Esophagus muscularis mucosa (tissue), 4 donors: ENCODE measurements at places on chromosomes 16 and 17. TPM values are rescaled to one million over a fixed set of nuclear protein-coding genes. Genes with fewer than 3 reads are reported as not detected.
A peak's percentile ranks its signal among the peaks of the same experiment; 100 is the strongest.

- no peaks in the 10 kb centered on the region for H3K4me1 ChIP-seq
- H3K4me3 ChIP-seq = no peak overlapping the region
- DNase-seq = peak; percentile 84
- H3K27me3 ChIP-seq = no peaks in the 10 kb centered on the region
- no peak overlapping the region for H3K27ac ChIP-seq
Measured at GRCh38 chr16:50859628-50860360, 117.9 kb downstream of the CYLD start.

CYGB gene
- total RNA-seq = 20.4 TPM

DNA sequence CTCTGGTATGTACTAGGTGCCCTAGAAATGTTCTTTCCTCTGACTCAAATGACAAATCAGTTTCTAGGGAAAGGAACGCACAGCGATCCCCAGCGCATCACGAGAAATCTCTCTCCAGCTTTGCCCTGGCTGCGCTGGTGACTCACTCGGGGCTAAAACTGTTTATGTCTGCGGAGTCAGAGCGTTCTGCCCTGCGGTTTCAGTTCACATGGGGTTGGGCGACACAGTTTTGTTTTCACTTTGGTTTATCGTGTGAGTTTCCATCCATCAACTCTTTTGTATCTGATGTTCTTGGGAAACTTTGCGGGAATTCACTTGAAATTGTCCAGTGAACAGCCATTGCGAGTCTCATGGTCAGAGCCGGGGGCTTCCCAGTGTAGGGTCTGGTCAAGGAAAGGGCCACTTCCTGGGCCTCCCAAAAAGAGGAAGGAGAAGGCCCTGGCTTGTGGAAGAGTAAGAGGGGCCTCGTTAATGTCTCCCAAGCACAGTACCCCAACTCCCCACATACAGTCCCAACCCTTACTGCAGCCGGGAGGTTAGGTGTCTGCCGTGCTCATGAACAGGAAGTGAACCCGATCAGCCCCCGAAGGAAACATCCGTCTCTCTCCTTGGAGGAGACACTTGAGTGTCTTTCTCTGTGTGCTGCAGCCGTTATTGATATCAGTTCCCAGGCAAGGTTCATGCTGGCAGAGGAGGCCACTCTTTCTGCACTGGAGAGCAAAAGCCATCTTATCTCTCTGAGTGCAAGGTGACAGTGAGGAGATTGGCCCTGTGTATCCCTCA, 643.2 kb downstream of the WWOX start:
- H3K27ac ChIP-seq = no peak overlapping the region
- no peak for DNase-seq
- peaks cover 16% of the 10 kb centered on the region for H3K4me1 ChIP-seq

DNA sequence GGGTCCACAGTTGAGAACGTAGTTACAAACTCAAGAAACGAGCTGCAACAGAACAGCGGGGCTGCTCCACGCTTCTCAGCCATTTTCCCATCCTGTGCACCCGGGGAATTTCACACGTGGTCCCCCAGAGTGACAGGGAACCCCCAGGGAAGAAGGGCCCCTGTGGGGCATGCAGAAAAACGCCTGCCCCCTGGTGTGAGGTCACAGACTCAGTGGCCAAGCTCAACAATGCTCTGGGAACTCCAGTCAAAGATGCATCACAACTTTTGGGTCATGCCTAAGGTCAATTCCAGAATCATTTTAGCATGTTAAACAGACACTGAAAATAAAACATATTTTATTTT, 115.4 kb downstream of the ZNF778 start:
- H3K27ac ChIP-seq = peak overlapping the region; percentile 62
- no peak overlapping the region for H3K4me3 ChIP-seq
- no peaks in the 10 kb centered on the region for H3K36me3 ChIP-seq
- H3K27me3 ChIP-seq = no peaks in the 10 kb centered on the region

DNA sequence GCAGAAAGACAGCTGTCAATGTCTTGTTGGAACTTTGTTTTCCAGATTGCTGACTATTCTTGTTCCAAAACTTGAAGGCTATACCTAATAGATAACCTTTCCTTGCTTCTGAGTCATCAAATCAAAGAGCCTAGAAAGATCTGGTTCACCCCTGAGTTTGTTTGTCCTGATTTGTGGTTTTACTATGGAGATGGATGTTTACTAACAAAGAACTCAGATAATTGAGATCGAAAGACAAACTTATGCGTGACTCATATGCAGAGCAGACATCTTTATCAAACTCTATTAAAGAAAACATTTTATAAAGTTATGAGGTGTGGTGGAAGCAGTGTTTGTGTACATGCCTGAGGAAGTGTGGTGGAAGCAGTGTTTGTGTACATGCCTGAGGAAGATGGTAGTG, 311.1 kb upstream of the TBX2 start:
- no peaks in the 10 kb centered on the region for H3K36me3 ChIP-seq
- H3K4me3 ChIP-seq = no peak overlapping the region
- no peaks in the 10 kb centered on the region for H3K27me3 ChIP-seq
- H3K27ac ChIP-seq = no peak overlapping the region
- DNase-seq = no peak
- no peaks in the 10 kb centered on the region for H3K4me1 ChIP-seq

MEIOC gene
- 0.13 TPM for total RNA-seq

- H3K4me1 ChIP-seq = no peaks in the 10 kb centered on the region
- H3K36me3 ChIP-seq = no peaks in the 10 kb centered on the region
- no peak overlapping the region for H3K27ac ChIP-seq
- no peaks in the 10 kb centered on the region for H3K27me3 ChIP-seq
- no peak overlapping the region for H3K4me3 ChIP-seq
Measured at GRCh38 chr16:86117756-86118155, 218.8 kb downstream of the IRF8 start.

- no peak overlapping the region for H3K27ac ChIP-seq
- no peaks in the 10 kb centered on the region for H3K27me3 ChIP-seq
- no peak overlapping the region for H3K4me3 ChIP-seq
- H3K4me1 ChIP-seq = no peaks in the 10 kb centered on the region
Measured at GRCh38 chr16:64343061-64343819, 778.6 kb downstream of the CDH11 start.

C1QL1 gene
- 8.7 TPM for total RNA-seq

DNA sequence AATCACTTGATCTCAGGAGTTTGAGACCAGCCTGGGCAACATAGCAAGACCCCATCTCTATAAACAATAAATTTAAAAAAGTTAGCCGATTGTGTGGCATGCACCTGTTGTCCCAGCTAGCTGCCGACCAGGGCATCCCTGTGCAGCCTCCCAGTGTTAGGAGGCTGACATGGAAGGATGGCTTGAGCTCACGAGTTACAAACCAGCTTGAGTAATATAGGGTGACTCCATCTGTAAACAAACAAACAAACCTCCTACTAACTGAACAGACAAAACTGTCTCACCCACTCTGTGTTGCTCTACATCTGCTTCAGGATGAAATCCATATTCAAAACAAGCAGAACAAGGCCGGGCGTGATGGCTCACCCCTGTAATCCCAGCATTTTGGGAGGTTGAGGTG, 6.9 kb upstream of the PRSS27 start:
- no peak for DNase-seq
- no peaks in the 10 kb centered on the region for H3K27me3 ChIP-seq
- no peak overlapping the region for H3K27ac ChIP-seq

- peak overlapping the region; percentile 92 for H3K27ac ChIP-seq
- H3K36me3 ChIP-seq = peaks cover 18% of the 10 kb centered on the region
- peak overlapping the region; percentile 95 for H3K4me3 ChIP-seq
- no peak for DNase-seq
- H3K27me3 ChIP-seq = no peaks in the 10 kb centered on the region
Measured at GRCh38 chr17:54967621-54968261, 713 bp downstream of the COX11 start.

CACNG3 gene
- total RNA-seq = not detected

CLEC18C gene
- total RNA-seq = not detected

GRCh38 chr17:43766413-43767052, 7.9 kb upstream of the SOST start:
- H3K27ac ChIP-seq = no peak overlapping the region
- no peak overlapping the region for H3K4me3 ChIP-seq
- DNase-seq = no peak
- H3K36me3 ChIP-seq = peaks cover 54% of the 10 kb centered on the region

DNA sequence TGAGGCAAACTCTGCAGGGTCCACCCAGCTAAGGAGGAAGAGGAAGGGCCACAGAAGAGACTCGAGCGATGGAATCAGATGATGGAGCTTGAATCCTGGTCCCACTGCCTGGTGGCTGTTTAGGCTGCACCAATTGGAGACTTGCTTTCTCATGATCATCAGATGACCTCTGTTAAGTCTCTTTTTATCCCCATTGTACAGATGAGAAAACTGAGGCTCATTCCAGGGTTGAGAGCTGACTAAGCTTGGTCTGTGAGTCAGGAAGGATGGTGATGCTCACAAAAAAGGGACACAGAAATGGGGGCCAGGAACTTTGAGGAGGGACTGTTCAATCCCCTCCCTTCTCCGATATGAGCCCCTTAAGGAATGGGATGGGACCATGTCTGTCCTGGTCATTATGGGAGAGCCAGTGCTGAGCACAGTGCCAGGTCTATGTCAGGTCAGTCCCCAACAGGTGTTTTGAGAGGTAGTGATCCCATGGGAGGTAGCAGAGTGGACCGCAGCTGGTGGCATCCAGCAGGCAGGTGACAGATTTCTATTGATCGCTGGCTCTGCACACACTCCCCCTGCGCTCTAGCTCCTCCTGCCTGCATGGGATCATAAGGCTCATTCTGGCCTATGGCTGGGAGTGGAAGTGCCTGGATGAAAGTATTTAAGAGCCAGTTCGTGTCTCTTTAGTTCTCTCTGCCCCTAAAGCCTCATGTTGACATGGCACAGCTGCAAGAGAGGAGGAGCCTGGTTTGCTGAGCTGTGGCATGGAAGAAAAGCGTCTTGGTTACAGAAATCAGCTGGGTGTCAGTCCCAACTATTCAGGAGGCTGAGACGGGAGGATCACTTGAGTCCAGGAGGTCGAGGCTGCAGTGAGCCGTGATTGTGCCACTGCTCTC, 27.2 kb downstream of the SNX20 start:
- no peak for DNase-seq
- no peaks in the 10 kb centered on the region for H3K27me3 ChIP-seq
- H3K27ac ChIP-seq = no peak overlapping the region
- H3K4me1 ChIP-seq = no peaks in the 10 kb centered on the region

- H3K27ac ChIP-seq = no peak overlapping the region
- H3K4me3 ChIP-seq = no peak overlapping the region
- no peak for DNase-seq
- H3K36me3 ChIP-seq = peaks cover 15% of the 10 kb centered on the region
Measured at GRCh38 chr17:8467527-8467926, 31.8 kb downstream of the NDEL1 start.

DNA sequence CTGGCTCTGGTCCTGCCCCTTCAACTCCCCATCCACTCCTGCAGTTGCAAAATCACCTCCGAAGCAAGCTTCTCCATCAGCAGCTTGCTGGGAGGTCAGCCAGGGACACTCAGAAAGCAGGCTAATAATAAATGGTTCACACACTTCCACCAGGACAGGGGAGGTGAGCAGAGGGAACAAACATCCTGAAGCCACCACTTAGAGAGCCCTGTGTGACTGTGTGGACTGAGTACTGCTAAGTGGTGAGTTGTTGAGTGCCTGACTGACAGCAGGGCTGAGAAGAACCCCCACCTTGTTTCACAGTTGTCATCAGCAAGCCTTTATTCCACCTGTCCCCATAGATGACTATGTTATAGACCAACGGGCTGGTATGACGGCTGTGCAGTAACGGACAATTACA, 213.9 kb downstream of the CBLN1 start:
- H3K27ac ChIP-seq = no peak overlapping the region
- H3K36me3 ChIP-seq = no peaks in the 10 kb centered on the region
- no peak overlapping the region for H3K4me3 ChIP-seq
- no peaks in the 10 kb centered on the region for H3K27me3 ChIP-seq
- no peaks in the 10 kb centered on the region for H3K4me1 ChIP-seq
- peak; percentile 62 for DNase-seq

CD300C gene
- 0.39 TPM for total RNA-seq

TBC1D3C gene
- not detected for total RNA-seq

DNA sequence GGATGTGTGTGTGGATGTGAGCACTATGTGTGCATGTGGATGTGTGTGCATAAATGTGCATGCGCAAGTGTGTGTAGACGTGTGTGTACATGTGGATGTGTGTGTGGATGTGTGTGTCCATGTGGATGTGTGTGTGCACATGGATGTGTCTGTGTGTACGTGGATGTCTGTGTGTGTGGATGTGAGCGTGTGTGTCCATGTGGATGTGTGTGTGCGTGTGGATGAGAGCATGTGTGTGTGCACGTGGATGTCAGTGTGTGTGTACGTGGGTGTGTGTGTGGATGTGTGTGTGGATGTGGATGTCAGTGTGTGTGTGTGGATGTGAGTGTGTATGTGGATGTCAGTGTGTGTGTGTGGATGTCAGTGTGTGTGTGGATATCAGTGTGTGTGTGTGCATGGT, 63.6 kb upstream of the DOC2B start:
- no peaks in the 10 kb centered on the region for H3K4me1 ChIP-seq
- no peak overlapping the region for H3K4me3 ChIP-seq
- no peaks in the 10 kb centered on the region for H3K27me3 ChIP-seq
- DNase-seq = no peak
- H3K27ac ChIP-seq = no peak overlapping the region

DNA sequence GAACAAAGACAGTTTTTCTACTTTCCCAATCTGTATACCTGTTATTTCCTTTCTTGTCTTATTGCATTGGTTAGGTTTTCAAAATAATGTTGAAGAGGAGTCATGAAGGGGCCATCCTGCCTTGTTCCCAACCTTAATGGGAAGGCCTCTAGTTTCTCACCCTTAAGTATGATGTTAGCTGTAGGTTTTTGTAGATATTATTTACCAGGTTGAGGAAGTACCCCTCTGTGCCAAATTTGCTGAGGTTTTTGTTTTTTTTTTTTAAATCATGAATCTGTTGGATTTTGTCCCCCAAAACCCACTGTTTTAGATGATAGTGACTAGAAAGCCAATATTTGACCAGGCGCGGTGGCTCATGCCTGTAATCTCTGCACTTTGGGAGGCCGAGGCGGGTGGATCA, 36.4 kb downstream of the VMP1 start:
- peaks cover 10% of the 10 kb centered on the region for H3K36me3 ChIP-seq
- no peak for DNase-seq
- no peaks in the 10 kb centered on the region for H3K4me1 ChIP-seq

DNA sequence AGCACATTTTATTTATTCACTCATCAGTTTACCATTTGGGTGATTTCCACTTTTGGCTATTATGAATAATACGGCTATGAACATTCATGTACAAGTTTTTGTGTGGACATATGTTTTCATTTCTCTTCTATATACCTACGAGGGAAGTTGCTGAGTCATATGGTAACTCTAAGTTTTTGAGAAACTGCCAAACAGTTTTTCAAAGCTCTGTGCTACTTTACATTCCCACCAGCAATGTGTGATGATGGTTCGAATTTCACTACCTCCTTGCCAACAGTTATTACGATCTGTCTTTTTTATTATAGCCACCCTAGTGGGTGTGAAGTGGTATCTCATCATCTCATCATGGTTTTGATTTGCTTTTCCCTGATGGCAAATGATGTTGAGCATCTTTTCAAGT, 63.7 kb upstream of the MRTFB start:
- H3K27ac ChIP-seq = no peak overlapping the region
- no peaks in the 10 kb centered on the region for H3K27me3 ChIP-seq
- H3K4me1 ChIP-seq = peaks cover 29% of the 10 kb centered on the region
- no peak overlapping the region for H3K4me3 ChIP-seq
- no peak for DNase-seq
- no peaks in the 10 kb centered on the region for H3K36me3 ChIP-seq
